Aorta (tissue), 5 donors: ENCODE measurements at places on chromosomes 4 and X. TPM values are rescaled to one million over a fixed set of nuclear protein-coding genes. Genes with fewer than 3 reads are reported as not detected.

Gene CABS1
- not detected for total RNA-seq

Gene GPR119
- not detected for total RNA-seq

Gene GPR143
- total RNA-seq: not detected

Gene ASMT
- 1.3 TPM for total RNA-seq

DNA sequence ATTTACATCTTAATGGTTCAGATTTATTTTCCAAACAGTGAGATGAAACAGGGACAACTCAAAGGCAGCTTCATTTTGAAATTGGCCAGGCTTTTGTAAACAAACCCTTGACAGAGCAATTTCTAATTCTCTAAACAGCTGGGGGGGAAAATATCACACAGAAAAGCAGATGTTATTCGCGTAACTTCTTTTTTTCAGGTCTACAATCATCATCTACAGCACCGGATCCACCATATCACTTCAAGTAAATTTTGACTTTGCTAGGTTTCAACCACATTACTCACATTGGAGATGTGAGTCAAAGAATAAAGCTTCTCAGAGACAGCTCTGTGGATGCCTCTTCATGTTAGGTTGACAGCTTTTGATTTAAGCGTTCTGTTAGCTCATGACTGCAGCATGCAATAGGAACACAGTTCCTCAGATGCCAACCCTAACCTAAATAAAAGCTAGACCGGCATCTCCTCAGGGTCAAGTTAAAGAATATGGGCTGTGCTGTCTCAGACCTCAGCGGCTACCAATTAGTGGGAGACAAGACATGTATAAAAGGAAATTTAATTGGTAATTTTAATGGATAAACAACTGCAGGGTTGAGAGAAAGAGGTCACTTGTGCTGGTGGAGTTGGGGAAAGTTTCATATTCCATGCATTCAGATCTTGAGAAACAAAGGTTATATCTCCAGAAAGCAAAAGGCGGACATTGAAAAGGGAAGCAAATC, 26.8 kb downstream of the AMELX start:
- no peaks in the 10 kb centered on the region for H3K4me1 ChIP-seq
- H3K27ac ChIP-seq: no peak overlapping the region
- no peak for DNase-seq
- H3K27me3 ChIP-seq: no peaks in the 10 kb centered on the region
- no peaks in the 10 kb centered on the region for H3K36me3 ChIP-seq
